ENCODE measurements at places on chromosomes 3 and 15.

GRCh38 chr15:49628379-49628778 lies 7.5 kb downstream of the DTWD1 start:
- no peak for DNase-seq

- no peak for DNase-seq
Measured at GRCh38 chr3:48476426-48477053, 27.4 kb downstream of the SHISA5 start.

DNA sequence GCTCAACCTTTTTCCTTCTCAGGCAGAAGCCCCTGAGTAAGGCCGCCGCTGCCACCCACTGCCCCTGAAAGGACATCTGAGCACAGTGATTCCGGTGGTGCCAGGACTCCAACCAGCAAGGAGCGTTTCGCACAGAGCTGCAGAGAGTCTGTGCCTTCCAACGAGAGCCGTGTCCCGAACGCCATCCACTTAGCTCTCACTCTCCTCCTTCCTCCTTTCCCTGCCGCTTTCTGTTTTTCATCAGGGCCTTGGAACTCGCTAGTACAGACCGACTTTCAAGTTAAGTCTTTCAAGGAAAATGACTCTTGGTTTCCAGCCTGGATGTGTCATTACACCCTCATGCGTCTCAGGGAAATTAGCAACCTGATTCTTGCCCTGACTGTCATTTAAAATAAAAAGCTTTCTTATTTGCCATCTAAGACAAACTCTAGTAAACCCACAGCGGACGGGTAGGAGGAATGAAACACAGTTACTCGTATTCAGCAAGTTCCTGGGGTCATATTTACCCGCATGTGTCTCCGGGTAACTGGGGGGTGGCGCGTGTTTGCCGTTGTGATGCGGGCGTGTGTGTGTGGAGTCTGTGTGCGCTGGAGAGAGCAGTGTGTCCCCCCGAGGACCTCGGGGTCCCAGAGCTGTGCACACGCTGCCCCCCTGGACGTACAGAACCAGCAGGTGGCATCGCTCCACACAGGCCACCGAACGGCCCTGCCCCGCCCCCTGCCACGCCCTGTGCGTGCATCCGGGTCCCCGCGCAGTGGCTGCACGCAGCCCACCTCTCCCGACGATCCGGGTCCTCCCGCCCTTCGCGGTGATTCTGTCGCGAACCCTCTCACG lies 30.4 kb upstream of the ALDH1A3 start:
- peak; percentile 53 for DNase-seq

GRCh38 chr15:90582553-90582952 lies 52.8 kb downstream of the CRTC3 start:
- DNase-seq = no peak

DNA sequence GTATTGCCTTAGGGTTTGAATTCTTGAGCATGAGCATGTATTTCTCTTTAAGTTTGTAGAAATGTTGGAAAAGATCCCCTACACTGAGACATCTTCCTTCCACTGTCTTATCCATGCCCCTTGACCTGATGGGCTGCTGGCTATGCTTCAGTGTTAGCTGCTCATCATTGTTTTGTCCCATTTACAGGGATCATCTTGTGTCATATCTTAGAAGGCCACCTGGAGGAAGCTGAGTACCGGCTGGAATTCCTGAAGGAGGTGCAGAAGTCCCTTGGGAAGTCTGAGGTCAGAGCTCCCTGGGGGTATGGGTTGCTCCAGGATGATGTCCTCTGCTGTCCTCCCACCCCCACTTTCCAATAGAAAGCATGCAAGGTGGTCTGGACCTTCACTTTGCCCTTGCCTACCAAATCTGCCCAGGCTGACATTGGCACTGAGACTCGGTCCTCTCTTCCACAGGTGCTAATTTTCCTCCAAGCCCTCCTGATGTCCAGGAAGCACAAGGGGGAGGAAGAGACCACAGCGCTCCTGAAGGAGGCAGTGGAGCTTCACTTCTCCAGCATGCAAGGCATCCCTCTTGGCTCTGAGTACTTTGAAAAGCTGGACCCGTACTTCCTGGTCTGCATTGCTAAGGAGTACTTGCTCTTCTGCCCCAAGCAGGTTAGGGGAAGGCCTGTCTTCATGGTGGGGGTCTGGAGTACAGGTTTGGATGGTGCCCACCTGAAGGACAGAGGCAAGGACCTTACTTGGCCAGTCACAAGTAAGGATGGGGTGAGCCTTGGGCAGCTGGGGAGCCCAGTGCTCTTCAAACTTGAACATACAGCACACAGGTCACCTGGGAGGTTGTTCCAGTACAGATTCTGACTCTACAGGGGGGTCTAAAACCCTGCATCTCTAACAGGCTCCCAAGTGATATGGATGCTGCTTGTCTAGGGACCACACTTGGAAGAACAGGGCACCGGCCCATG lies 17.7 kb downstream of the TTC21A start:
- no peak for DNase-seq

- DNase-seq = no peak
Measured at GRCh38 chr3:181919375-181919774, 207.7 kb downstream of the SOX2 start.

GRCh38 chr3:31530039-31530959 lies 2.4 kb upstream of the STT3B start:
- no peak for DNase-seq

GRCh38 chr15:80105595-80105994 lies 46.1 kb downstream of the ZFAND6 start:
- no peak for DNase-seq

DNA sequence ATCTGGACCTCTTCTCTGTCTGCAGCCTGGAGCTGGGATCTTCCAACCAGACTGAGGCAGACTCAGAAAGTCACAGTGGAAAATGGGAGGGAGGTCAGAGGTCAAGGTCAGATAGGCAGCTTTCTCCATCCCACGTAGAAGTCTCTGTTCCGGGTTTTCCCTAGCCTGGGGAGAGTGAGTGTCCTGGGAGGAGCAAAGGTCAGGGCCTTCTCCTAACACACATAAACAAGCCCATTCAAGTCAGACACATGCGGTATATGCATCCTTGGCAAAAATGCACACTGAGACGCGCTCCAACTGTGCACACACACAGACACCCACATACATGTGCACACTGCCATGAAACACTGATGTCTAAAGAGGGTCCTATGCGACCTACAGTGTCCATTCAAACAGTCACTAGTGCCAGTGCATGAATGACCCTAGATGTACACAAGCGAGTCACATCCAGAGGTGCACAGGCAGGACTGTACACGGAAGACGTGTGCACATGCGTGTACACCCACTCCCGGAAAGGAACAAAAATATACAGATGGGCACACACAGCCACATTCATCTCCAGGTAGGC lies 681 bp downstream of the TWF2 start:
- DNase-seq = no peak

- DNase-seq = no peak
Measured at GRCh38 chr3:138964264-138964663, 17.2 kb downstream of the FOXL2NB start.

GRCh38 chr3:159191447-159191846 lies 389.6 kb downstream of the MFSD1 start:
- no peak for DNase-seq

GRCh38 chr15:62825191-62825590 lies 217.4 kb upstream of the TPM1 start:
- DNase-seq = no peak

DNA sequence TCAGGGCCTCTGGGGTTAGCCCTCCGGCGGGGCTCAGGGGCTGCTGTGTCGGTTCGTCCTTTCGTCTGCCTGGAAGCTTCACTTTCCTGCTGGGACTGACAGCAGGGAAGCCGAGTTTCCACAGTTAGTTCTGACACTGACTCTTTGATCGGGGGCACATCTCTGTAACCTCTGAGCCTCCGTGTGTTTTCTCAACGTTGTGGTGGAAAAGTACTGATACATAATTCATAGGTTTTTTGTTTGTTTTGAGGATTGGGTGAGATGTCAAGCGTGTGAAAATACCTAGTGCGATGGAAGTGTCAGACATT lies 481 bp downstream of the AP4E1 start:
- no peak for DNase-seq

DNA sequence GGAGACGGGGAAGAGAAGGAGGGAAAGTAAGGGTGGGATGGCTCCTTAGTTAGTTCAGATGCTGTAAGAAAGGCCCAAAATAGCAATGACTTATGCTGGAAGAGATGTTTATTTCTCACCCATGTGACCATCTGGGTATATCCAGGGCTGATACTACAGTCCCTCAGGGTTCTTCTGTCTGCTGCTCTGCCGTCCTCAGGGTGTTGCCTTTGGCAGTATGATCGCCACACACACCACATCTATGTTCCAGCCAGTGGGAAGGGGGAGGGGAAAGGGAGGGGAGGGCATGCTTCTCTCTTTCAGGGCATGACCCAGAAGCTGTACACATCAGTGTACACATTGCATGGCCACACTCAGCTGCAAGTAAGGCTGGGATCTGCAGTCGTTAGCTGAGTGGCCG lies 10.2 kb downstream of the CD276 start:
- DNase-seq = no peak

GRCh38 chr3:21645121-21645897 lies 105.7 kb downstream of the ZNF385D start:
- DNase-seq = no peak

GRCh38 chr3:15427981-15428380 lies 583 bp downstream of the EAF1 start:
- no peak for DNase-seq

- no peak for DNase-seq
Measured at GRCh38 chr3:32340039-32340438, 51.6 kb upstream of the CMTM7 start.

DNA sequence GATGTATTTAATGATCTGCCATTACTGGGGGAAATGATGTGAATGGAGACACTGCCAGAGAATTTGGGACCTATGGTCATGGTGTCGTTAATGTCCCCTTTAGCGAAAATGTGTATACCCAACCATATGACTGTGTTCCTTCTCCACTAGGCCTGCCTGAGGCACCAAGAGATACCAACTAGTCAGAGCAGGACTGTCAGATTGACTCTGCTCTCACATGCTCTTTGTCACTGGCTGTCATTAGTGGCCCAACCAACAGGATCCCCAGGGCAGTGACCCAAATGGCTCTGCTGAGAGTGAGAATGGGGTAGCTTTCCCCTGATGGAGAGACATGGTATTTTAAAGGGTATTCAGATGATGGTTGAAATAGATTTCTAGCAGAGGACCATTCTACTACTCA lies 2.8 kb downstream of the TAGLN3 start:
- no peak for DNase-seq

- DNase-seq = no peak
Measured at GRCh38 chr3:48598323-48599076, 3.4 kb upstream of the COL7A1 start.

Data from NCI-H1092 (cell line).